Omental fat pad (tissue), 4 donors: ENCODE measurements at places on chromosomes 12 and 14. TPM values are rescaled to one million over a fixed set of nuclear protein-coding genes. Genes with fewer than 3 reads are reported as not detected.
A peak's percentile ranks its signal among the peaks of the same experiment; 100 is the strongest.

- no peak for DNase-seq
Measured at GRCh38 chr14:51328064-51328771, 88.2 kb downstream of the TMX1 start.

CPNE8 gene
- total RNA-seq: 16.3 TPM

TAS2R7 gene
- total RNA-seq: not detected

DNA sequence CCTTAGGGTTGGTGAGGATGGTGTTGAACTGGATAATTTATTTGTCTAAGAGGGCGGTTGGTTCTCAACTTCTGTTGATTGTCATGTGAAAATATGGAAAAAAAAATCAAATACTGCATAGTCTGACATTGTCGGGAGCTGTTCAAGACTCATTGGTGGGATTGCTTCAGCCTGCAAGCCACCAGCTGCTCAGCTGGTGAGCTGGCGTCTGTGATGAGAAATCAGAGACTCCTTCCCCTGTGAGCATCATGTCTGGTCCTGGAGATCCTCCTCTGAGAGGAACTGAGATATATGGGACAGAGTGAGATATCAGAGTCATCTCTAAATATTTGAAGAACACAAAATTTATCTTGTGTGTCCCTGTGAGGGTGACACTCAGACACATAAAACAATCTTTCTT lies 49.9 kb downstream of the TRIM9 start:
- DNase-seq: no peak

AICDA gene
- total RNA-seq: 0.63 TPM

SDR9C7 gene
- not detected for total RNA-seq

- no peak for DNase-seq
Measured at GRCh38 chr14:92316937-92317336, 6.0 kb upstream of the SLC24A4 start.

DNA sequence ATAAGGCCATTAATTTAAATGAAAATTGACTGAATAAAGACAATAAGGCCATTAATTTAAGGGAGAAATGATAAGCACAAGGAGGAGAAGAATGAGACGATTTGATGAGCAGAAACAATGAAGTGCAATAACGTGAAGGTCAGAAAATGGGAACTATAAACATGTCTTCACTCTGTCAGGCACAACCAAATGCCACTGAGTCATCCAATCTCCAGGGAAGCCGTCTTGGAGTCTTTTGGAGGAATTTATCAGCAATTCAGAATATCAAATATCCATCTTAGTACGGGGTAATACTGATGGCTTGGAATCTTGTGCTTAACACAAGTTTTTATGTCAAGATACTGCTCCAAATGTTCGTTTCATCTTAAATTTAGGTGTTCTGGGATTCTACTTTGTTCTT lies 159.9 kb downstream of the CAPZA3 start:
- DNase-seq: no peak

DNA sequence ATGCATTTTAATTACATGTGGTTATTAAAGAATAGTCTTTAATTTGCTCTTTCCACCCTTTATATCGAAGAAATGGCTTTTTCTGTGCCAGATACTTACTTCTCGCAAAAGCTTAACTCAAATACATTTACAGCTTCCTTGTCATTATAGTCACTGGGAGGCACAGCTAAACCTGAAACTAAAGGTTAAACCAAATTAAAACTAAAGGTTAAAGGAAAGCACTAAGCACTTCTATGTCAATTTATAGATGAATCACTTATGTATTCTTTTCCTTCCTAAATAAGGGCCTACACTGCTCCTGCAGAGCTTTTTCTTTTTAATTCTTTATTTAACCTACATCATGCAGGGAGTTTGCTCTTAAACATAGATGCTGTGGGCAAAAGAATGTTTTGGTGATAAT lies 9.1 kb downstream of the C14orf93 start:
- DNase-seq: no peak

- no peak for DNase-seq
Measured at GRCh38 chr14:39228509-39229221, 5.0 kb upstream of the MIA2 start.

SYNDIG1L gene
- 0.48 TPM for total RNA-seq

GRCh38 chr12:51851413-51852124 lies 3.1 kb upstream of the FIGNL2 start:
- no peak for DNase-seq

GRCh38 chr12:101594700-101595099 lies at the start of gene MYBPC1:
MYBPC1 (plus strand) TSS chr12:101594971; CDS start chr12:101595071, 100 bp downstream.
- no peak for DNase-seq

DNA sequence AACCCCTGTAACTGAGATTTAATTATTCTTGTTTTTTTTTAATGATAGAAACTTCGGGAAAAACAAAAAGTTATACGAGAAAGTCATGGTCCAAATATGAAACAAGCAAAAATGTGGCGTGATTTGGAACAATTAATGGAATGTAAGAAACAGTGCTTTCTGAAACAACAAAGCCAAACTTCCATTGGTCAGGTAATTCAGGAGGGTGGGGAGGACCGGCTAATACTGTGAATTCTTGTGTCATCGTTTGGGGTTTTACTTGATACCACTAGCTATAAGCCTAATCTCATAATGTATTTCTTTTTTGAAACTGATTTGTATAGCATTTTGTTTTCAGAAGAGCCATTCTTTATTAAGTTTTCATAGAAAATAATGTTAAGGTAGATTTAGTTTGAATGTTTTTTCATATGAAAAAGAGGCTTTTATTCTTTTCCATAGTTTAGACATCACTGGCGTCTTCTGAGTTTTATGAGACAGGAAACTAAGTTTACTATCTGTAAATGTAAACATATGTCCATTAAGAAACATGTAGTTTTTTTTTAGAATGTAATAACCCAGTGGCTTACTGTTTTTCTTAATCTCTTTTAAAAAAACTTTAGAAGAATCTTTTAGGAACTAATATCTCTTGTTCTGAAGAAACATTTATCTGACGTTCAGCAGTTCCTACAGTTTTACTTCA lies 62.9 kb upstream of the ATP2A2 start:
- DNase-seq: no peak

AQP2 gene
- not detected for total RNA-seq

SLC17A8 gene
- not detected for total RNA-seq

GRCh38 chr14:68554231-68554630 lies 238.6 kb downstream of the ZFP36L1 start:
- DNase-seq: no peak

DNA sequence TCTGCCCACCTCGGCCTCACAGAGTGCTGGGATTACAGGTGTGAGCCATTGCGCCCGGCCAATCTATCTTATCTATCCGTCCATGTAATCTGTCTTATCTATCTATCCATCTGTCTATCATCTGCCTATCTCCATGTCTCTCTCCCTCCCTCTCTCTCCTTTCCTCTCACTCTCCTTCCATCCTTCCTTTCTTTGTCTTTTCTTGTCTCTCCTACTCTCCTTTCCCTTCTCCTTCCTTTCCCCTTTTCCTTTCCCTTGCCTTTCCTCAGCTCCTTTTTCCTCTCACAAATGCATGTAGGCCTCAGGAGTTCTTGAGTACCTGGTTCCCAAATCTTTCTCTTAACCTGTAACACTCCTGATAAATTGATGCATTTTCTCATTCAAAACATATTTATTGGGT lies 89.3 kb upstream of the WSCD2 start:
- no peak for DNase-seq

SDSL gene
- 4.2 TPM for total RNA-seq

DNA sequence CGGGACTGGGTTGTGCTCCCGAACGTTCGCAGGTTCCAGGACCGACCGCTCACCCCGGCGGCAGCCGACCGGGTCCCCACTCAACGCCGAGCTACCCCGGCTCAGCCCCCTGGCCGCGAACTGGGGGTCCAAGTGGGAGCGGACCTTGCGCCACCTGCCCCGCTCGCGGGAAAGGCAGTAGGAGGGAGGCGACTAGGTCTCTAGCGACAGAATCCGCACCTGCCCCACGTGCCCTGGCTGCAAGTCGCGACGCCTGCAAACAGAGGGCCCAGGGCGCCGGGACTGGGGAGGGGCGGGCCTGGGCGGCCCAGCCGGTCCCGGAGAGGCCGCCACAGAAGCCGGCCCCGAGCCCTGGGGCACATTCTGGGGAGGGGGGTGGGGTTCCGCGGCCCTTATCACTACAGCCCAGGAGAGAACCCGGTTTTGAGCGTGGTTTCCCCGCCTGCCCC lies 239.2 kb upstream of the CPNE8 start:
- DNase-seq: no peak

DNA sequence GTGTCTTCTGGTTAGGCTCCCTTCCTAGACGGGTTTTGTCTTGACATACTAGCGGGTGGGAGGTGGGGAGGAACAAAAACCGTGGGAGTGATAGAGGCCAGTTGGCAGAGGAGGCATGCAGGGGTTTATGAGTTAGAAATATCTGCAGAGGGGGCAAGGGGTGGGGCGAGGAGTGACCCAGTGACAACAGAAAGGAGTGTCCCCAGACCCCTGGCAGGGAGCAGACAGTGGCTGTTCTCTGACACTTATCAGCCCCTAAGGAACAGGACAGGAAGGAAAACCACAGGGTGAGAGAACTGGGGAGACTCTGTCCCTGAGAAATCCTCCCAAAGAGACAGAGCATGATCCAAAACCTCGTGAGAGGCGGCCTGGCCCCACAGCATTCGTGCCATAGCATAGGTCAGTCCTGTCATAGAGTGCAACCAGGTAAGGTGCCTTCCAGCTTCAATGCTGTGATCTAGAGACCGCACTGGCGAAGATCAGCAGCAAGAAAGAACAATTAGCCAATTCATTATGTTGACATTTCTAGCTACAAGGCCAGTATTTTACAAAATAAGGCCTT lies 141.4 kb downstream of the CRADD start:
- DNase-seq: no peak

DNA sequence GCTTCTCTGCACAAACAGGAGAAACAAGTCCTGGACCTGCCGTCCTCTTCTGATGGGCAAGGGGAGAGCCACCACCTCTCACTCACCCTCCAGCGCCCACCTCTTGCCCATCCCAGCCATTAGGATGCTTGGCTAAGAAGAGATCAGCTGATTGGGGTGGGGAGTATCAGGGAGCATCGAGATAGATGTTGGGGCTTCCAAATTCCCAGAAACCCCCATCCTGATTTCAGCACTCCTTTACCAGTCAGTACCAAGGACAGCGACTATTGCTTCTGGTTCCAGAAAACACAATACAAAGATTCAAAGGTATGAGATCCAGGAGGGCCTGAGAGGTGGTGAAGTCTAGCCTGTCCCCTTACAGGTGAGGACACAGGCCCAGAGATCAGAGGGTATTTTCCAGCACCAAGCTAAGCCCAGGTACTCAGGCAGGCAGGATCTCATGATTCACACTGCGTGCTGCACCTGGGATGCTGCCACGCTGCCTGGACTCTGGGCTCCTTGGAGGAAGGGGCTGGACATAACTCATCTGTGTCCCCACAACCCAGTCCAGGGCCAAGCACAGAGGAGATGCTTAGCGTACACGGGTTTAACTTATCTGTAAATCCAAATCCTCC lies 76.6 kb downstream of the TUNAR start:
- DNase-seq: no peak

- no peak for DNase-seq
Measured at GRCh38 chr12:9872742-9873141, 3.6 kb upstream of the CLEC2B start.

SMCO3 gene
- not detected for total RNA-seq

GRCh38 chr12:4829793-4830162 lies 79.9 kb upstream of the KCNA1 start:
- no peak for DNase-seq

GRCh38 chr12:27335364-27336281 lies 3.0 kb downstream of the BMAL2 start:
- DNase-seq: no peak

DNA sequence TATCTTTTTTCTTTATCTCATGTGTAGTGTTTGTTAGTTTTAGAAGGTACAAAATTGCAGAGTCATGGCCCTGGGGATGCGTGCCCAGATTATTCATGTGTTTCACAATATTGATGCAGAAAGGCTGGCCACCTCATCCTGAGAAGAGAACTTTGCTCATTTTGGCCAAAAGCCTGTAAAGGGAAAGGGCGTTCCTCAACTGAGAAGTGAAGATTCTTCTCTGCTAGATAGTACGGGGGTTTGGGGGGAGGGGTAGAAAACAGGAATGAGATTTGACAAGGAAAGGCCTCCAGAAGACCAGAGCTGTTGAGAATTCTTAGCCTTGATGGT lies 1.7 kb downstream of the MGST1 start:
- DNase-seq: peak; percentile 59

GRCh38 chr12:95960241-95960640 lies 17.1 kb downstream of the AMDHD1 start:
- no peak for DNase-seq

LRRIQ1 gene
- total RNA-seq: not detected

DNA sequence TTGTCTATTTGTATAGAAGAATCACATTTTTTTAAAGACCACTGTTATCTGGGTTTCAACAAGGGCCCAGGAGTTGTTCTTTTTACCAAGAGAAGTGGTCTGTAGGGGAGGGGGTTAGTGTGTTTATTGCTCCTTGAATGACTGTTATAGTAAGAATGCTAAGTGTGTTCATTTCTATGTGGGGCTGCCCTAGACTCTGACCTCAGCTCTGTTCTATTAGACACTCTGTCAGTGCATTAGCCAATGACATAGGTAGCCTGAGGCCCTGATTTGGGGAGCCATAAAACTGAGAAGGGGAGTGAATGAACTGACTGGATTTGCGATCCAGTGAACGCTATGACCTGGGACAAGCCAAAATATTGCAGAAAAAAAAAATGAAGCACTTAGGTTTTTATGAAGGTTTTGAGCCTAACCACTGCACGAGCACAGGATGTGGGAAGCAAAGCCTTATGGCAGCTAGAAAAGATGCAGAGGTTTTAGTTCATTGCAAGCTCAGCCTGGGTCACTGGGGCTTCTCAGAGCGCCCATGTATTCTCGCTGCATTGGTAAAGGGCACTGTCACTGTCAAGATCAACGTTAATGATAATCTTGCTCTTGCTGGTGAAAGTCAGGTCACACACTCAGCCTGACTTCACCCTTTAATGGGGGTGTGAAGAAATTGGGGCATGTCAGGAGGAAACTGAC lies 63.8 kb downstream of the PRKCH start:
- no peak for DNase-seq

GRCh38 chr14:103104654-103105452 lies 10.3 kb downstream of the EXOC3L4 start:
- no peak for DNase-seq

NPAS3 gene
- 6.0 TPM for total RNA-seq

DNA sequence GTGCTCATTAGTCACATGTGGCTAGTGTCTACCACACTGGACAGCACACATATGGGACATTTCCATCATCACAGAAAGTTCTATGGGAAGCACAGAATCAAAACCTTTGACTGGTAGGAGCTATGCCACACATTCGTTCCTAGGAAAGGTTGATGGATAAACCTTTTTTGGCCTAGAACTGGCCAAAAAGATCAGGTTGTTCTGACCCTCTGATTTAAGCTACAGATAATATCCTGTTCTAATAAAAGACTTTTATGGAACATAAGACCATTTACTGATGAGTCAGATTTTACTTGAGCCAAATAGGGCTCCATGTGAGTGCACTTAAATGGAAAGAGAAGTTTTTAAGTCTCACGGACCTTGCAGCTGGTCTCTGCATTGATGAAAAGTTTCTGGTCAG lies 143.2 kb downstream of the SLC15A4 start:
- no peak for DNase-seq

GRCh38 chr12:1799882-1800400 lies 20.4 kb upstream of the LRTM2 start:
- DNase-seq: peak; percentile 11
